Muscle of arm (tissue), 14 donors: ENCODE measurements at places on chromosomes 16 and 17.

DNA sequence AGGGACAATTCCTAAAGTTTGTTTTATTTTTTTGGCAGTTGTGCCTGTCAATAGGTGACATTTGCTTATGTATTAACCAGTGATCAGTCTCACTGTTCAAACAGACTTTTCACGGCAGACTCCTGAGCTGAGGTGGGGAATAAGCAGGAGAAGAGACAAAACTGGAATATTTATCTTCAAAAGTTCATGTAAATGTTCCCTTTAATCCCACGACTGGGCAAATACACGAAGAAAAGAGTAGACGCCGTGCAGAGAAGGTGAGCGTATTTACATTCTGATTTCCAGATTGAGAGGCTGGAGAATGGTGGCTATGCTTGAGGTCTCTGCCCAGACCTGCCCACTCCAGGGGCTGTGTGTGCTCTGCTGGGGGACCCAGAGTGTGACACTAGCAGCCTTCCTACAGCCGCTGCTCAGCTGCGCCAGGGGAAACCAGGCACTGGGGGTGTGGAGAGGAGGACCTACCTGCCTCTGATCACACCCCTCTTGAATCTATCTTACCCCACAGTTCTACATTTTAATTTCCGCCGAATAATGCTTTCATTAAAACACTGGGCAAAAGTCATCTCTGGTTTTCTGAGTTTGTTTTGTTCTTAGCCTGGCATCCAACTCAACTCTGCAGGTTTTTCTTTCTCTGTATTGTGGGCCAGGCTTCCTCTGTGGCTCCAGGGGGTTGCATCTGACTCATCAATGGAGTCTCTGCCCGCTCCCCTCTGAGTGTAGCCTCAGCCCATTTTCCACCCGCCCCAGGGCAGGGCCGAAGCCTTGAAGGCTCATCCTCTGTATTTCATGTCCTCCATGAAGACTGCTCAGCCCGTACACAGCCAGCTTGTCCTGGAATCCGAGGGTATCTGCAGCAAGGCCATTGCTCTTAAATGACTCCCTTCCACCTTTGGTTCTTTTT is 237.1 kb downstream of the NTN1 start:
- DNase-seq: no peak

DNA sequence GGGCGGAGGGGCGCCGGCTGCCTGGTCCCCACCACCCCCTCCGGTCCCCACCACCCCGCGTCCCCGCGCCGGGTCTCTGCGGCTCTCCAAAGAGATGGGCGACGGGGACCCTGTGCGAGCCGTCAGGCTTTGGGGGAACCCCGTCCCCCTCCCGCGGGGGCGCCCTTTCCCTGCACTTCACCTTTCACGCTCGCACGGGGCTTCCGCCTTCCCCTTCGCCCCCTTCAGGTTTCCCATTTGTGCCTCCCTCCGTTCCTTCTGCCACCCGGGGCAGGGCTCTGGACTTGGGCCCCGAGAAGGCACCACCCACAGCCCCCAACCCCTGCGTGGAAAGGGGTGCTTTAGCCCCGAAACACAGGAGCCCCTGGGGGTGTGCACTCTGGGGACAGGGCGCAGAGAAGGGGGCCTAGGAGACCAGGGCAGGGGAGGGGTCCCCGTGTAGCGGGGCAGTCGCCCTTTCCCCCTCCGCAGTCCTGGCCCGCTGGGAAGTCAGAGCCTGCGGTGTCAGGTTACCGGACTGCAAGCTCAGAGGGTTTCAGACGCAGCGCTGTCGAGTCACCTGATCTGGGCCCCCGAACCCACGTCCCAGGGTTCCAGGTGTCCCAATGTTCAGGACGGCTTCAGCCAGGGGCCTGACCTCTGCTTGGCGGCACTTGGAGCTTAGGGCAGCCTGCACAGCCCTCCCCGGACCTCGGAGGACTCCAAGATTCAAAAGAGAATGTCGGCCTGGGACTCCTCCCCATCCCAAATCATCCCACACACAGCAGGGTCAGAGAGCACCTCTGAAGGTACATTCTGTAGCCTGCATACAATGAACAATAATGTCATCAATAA is 6.7 kb upstream of the CCDC92B start:
- DNase-seq: no peak

DNA sequence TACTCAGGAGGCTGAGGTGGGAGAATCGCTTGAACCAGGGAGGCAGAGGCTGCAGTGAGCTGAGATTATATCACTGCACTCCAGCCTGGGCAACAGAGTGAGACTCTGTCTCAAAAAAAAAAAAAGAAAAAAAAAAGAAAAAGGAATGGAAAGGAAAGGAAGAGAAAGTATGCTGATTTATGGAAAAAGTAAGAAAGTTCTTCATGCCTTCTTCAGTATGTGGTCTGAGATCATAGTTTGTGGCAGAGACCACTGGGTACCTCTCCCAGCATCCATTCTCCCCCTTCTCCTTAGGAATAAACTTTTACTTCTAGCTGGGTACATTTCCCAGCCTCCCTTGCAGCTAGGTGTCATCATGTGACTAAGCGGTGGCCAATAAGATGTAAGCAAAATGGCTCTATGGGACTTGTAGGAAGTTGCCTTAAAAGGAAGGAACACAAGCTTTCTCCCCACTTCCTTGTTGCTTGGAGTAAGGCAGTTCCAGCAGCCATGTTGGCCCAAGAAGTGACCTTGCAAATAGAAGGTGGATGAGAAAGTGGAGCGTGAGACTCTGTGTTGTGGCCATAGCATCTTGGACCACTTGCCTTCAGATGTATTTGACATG is 26.1 kb upstream of the XPO6 start:
- no peak for DNase-seq

- no peak for DNase-seq
Observed at GRCh38 chr17:48612854-48613691, 2.0 kb downstream of the HOXB8 start.

DNA sequence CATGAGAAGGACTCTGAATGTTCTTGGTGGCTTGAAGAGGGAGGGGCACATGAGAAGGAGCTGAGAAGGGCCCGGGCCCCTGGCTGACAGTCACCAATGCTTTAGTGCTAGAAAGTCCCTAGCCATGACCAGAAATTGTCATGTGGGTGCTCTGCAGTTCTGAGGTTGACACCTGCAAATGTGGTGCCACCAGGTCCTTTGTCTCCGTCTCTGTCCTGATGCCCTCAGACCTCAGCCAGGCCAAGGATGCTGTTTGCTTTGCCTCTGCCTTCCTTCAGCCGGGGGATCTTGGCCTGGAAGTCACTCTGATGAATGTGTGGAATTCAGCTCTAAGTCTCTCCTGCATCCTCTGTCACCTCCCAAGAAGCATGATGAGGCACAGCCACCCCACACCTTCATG is 63.6 kb downstream of the TNFRSF13B start:
- no peak for DNase-seq
